ENCODE measurements at places on chromosomes 4 and X. TPM values are rescaled to one million over a fixed set of nuclear protein-coding genes. Genes with fewer than 3 reads are reported as not detected.

IDS gene
- total RNA-seq, result 20.2 TPM

CC2D2A gene
- 27.6 TPM for total RNA-seq

SGCB gene
- total RNA-seq, result 13.0 TPM

AFF1 gene
- total RNA-seq, result 11.3 TPM

BST1 gene
- total RNA-seq, result 4.9 TPM

NPY2R gene
- total RNA-seq, result not detected

GPR78 gene
- total RNA-seq, result not detected

RRH gene
- not detected for total RNA-seq

GALNTL6 gene
- not detected for total RNA-seq

All from myometrial cell (primary cell).